ENCODE measurements at places on chromosomes 12 and 14.
A peak's percentile ranks its signal among the peaks of the same experiment; 100 is the strongest.

GRCh38 chr12:62599854-62600437, 133.3 kb downstream of the MON2 start:
- no peak for DNase-seq

- DNase-seq = no peak
These were observed 20.5 kb downstream of the VCPKMT start for GRCh38 chr14:50095895-50096294.

GRCh38 chr12:94059394-94060368, 88.7 kb upstream of the PLXNC1 start:
- no peak for DNase-seq

GRCh38 chr12:39613525-39613924, 6.1 kb downstream of the ABCD2 start:
- no peak for DNase-seq

- DNase-seq = no peak
These were observed 35.4 kb downstream of the CMKLR1 start for GRCh38 chr12:108303703-108304102.

GRCh38 chr14:92950773-92951172, 27.8 kb downstream of the CHGA start:
- DNase-seq = peak; percentile 76

- DNase-seq = peak; percentile 67
These were observed 28.0 kb downstream of the VPS37B start for GRCh38 chr12:122867691-122868461.

DNA sequence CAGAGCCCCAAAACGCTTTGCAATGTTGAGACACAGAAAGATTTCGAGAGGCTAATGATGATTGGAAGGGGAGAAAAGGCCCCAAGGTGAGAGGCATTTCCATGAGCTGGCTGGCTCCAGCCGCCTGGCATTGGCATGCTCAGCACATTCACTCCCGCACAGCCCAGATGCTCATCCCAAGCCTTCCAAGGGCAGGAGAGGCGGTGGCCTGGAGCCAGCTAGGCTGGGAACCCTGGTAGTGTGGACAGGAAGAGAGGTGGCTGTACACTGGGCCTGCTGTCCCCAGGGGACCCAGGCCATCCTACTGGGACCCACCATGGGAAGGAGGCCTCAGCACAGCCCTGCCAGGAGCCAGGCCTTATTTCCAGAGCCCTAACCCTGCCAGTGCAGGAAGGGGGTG, 72.2 kb downstream of the SPTB start:
- no peak for DNase-seq

DNA sequence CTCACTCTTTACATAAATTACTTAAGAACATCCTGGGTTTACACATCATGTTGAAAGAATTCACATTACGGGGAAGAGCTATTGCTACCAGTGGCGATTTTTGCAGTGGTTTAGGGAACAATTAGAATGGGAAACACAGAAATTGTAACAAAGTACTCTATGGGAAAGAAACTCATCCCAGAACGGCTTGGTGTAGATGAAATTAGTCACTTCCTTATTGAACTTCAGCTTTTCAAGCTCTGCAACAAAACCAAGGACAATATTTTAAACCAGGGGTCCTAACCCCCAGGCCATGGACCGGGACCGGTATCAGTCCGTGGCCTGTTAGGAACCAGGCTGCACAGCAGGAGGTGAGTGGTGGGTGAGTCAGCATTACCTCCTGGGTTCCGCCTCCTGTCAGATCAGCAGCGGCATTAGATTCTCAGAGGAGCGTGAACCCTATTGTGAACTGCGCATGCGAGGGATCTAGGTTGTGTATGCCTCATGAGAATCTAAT, 32.3 kb upstream of the FICD start:
- no peak for DNase-seq

DNA sequence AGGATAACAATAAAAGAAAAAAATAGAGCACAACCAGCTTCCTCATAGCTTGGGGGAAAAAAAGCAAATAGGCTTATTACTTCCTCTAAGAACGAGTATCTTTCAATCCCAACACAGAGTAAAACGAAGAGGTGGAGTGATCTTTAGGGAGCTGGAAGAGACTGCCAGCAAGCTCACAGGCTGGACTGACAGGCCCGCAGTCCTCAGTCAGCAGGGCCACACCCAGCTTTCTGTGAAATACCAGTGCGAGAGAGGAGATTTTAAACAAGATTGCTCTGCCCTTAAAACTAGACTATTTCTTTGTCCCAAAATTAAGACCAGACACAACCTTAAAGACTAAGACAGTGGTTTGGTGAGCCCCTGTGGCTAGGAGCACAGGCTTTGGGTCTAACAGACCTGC, 32.9 kb downstream of the SETD3 start:
- no peak for DNase-seq

GRCh38 chr12:64004641-64005040, 160.1 kb downstream of the SRGAP1 start:
- no peak for DNase-seq

GRCh38 chr12:6632026-6632983, 3.5 kb downstream of the LPAR5 start:
- DNase-seq = peak; percentile 43

GRCh38 chr12:48125985-48126384, 6.8 kb downstream of the PFKM start:
- DNase-seq = no peak

GRCh38 chr14:46250113-46250703, 401.4 kb downstream of the RPL10L start:
- peak; percentile 41 for DNase-seq

DNA sequence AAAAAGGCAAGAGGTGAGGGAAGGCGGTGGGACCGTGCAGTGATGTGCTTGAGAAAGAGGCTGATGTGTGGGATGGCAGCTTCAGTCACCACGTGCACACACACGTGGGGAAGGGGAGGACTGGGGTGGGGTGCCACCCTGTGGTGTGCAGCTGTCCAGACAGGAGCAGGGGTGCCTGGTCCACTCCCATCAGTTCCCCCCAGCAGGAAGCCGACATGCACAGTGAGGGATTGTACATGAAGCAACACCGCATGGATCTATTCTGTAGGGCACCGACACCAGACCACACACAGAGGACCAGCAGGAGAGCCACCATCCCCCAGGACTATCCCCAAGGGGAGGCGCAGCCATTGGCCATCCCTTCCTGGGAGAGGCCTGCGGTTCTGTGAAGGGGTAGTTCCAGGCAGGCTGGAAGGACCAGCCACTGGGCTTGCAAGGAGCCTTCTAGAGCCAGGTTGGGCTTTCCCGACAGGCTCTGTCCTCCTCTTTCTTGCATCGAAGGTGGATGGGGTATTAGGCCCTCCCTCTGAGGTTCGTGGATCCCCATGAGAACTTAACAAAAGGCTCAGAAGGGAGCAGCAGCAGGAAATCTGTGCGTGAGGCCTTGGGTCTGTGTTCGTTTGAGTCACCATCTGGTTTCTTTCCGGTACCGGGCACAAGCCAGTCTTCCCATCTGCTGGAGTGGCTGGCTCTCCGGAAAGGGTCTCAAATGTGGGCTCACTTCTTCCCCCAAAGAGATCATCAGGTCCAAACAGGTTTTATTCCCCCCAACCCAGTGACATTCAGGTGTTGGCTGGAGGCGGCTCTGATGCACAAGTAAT, 59.8 kb downstream of the PLEKHG3 start:
- DNase-seq = no peak

- DNase-seq = no peak
These were observed 2.4 kb upstream of the RNF34 start for GRCh38 chr12:121397521-121397920.

GRCh38 chr14:55277972-55278740, 6.9 kb downstream of the FBXO34 start:
- DNase-seq = no peak

DNA sequence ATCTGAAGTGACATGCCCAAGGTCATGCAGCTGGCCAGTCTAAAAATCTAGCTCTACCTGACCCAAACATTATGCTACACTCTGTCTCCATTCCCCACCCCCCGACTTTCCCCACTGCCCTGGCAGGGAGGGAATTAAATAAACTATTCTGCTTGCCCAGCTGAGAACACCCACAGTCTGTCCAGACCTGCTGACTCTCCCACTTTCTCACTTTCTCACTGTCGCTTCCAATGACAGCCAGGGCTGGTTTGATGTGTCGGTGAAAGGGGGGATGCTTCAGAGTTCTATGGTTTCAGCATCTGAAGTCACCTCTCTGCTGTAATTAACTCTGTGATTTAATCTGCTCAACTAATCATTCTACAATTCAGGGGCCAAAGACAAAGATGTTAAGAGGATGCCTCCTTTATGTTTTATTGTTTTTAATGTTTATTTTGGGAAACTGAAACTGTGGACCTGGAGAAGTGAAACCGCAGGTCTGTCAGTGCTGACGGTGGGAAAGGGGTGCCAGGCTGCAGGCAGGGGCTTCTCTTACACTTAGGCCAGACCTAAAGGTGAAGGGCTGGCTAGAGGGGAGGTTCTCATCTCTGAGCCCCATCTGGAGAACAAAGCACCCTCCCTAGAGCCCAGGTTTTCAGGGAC, 8.1 kb upstream of the MSI1 start:
- no peak for DNase-seq

- DNase-seq = no peak
These were observed 64.7 kb upstream of the GNPNAT1 start for GRCh38 chr14:52856139-52856538.

DNA sequence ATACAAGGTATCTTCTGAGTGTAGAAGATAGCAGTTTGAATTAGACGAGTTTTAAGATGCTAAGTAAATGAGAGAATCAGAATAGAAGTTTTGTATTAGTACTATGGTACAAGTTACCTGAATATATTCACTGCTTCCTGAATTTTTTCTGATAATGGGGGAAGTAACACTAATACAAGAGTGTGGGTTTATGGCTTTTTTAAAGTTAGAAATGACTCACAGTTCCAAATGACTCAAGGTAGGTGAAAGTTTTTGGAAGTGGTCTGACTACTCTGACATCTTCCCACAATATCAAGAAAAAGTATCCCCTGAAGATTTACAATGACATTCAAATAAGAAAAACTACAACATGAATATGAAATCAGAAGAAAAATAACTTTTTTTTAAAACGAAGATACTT, 123.7 kb upstream of the GARIN6 start:
- no peak for DNase-seq

DNA sequence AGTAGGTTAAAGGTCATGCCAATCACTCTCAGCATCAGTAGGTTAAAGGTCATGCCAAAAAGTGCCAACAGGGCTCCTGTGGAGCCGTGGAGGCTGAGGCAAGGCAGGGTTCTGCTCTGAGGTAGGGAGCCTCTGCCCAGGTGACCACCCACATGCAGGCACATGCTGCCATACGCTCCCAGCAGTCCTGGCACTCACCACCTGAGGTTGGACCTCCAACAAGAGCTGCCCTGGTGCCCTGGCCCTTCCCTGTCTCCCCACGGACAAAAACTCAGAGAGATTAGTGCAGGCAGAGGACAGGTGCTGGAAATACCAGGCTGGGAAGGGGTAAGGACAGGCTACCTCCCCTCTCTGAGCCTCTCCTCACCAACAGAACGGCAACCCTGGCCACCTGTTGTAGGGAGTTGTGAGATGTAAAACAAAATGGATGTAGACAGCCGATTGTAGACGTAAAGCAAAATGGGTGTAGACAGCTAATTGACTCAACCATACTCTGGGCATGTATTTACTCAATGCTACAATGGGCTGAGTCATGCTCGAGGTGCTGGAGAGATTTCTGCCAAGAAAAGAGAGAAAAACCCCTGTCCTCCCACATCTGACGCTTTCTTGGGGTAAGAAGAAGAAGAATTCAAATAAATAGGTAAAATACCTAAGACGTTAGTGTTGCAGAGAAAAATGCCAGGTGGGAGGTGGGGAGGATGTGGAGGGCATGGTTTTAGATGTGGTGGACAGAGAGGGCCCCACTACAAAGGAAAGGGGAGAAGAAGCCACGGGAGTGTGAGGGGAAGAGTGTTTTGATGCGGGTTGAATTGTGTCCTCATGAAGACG, 32.4 kb downstream of the LTBP2 start:
- DNase-seq = no peak

All from D341Med (cell line).